T-cell (primary cell): ENCODE measurements at places on chromosomes 1 and 21.
A peak's percentile ranks its signal among the peaks of the same experiment; 100 is the strongest.

DNA sequence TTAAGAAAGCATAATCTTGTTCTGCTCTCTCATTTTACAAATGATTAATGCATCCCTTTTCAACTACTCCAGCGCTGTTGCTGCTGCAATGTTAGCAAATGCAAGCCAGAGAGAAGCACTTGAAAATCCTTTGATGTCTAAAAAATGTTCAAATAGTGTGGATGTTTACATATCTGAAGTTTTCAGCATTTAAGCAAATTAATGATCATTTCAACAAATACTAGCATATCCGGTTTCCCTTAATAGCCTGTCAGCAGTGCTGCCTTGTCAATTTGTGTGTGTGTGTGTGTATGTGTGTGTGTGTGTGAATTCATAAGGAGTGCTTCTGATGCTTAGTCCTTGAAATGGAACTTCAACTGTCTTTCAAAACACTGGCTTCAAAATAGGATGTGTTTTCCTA lies 48.1 kb upstream of the WNT2B start:
- no peaks in the 10 kb centered on the region for H3K36me3 ChIP-seq
- H3K27me3 ChIP-seq = no peaks in the 10 kb centered on the region
- no peaks in the 10 kb centered on the region for H3K4me1 ChIP-seq
- no peak for DNase-seq

DNA sequence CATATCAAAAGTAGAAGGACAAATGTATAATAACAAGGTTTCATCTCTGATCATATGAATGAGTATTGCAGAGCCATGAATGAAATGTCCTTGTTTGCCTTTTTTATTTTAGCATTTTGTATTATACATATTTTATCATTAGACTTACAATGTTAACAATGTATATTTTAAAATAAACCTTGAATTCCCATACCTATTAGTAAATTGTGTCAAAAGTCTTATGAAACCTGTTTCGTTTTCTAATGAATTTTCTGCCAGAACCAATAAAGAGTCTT lies 646 bp downstream of the DNAJB4 start:
- peaks cover 13% of the 10 kb centered on the region for H3K4me1 ChIP-seq
- no peak for DNase-seq
- H3K27ac ChIP-seq = peak overlapping the region; percentile 97
- peak overlapping the region; percentile 38 for H3K4me3 ChIP-seq

- no peak for DNase-seq
- H3K4me3 ChIP-seq = no peak overlapping the region
- no peaks in the 10 kb centered on the region for H3K36me3 ChIP-seq
Measured at GRCh38 chr1:56811331-56811730, 7.9 kb downstream of the FYB2 start.

- no peak overlapping the region for H3K27ac ChIP-seq
- no peaks in the 10 kb centered on the region for H3K27me3 ChIP-seq
- no peaks in the 10 kb centered on the region for H3K4me1 ChIP-seq
- no peaks in the 10 kb centered on the region for H3K36me3 ChIP-seq
- no peak overlapping the region for H3K4me3 ChIP-seq
Measured at GRCh38 chr21:13854638-13855037, 245.1 kb downstream of the POTED start.

DNA sequence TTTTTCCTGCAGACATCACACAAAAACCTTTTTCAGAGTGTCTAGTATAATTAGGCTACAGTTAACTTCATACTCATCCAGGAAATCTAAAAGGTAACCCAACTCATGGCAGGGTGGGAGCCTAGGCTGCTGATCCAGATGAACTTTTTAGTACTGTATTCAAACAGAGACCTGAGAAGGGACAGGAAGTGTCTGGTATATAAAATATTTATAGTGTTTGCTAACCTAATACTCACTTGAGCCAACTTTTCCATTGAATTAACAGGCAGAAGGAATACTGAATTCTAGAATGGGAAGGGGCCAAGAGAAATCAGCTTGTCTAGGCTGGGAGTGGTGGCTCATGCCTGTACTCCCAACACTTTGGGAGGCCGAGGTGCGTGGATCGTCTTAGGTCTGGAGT lies 22.2 kb upstream of the NKAIN1 start:
- DNase-seq = no peak
- no peaks in the 10 kb centered on the region for H3K27me3 ChIP-seq
- peaks cover 12% of the 10 kb centered on the region for H3K36me3 ChIP-seq
- H3K4me3 ChIP-seq = no peak overlapping the region

DNA sequence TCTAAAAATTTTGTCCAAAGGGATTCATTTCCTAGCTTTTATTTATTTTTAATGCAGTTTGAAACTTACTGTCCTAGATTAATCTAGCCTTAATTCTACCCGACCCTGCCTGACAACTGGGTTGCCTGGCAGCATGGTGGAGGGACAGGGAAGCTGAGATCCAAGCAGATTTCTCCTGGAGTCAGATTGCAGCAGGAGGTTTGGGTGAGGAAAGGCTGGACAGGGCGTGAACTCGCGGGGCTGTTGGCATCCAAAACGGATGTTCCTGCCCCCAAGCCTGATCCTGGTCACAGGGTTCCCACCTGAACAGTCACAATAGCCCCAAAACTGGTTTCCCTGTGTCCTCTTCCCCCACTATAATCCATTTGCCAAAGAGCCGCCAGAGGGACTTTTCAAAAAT lies 23.2 kb downstream of the TCEA3 start:
- no peaks in the 10 kb centered on the region for H3K27me3 ChIP-seq
- no peaks in the 10 kb centered on the region for H3K4me1 ChIP-seq
- DNase-seq = no peak

GRCh38 chr1:17011439-17012307 lies at the start of gene ATP13A2:
Gene ATP13A2 (minus strand): TSS chr1:17011928. CDS start chr1:17011738, 190 bp downstream.
- H3K36me3 ChIP-seq = peaks cover 1% of the 10 kb centered on the region
- H3K27ac ChIP-seq = no peak within 1 kb of the TSS
- H3K4me3 ChIP-seq = peak within 1 kb of the TSS; percentile 89

DNA sequence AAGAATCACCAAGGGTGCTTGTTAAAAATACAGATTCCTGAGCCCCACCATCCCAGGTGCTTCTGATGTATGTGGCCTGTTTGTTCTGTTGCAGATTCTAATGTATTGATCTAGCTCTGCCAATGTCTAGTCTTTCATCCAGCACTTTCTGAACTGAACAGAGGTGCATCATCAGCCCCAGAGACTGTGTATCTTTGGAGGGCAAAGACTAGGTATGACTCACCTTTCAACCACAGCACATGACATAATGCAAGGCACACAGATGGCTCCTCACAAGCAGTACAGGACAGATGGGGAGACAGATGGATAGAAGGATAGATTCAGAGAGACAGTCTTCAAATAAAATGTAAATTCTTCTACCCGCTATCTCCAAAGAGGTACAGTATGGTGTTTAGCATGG lies 32.3 kb downstream of the CD58 start:
- no peak overlapping the region for H3K4me3 ChIP-seq
- DNase-seq = no peak
- no peak overlapping the region for H3K27ac ChIP-seq

DNA sequence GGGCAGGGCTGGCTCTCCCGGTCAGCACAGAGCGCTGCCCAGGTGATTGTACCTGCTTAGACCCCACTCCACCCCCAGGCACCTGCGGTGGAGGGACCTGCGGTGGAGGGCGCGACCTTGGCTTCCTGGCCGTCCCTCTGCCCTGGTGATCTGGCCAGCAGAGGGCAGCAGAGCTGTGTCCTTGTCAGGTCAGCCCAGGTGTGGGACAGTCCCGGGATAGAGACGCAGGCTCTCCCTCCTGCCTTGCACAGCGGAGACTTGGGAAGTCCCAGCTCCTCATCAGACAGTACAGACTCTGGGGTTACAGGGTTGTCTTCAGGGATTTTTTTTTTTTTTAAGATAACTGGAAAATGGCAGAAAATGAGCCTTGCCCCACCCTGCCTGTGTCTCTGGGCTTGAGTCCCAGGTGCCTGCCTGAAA lies 10.0 kb downstream of the SLX9 start:
- DNase-seq = peak; percentile 61
- no peak overlapping the region for H3K27ac ChIP-seq
- H3K4me1 ChIP-seq = peaks cover 18% of the 10 kb centered on the region
- no peaks in the 10 kb centered on the region for H3K27me3 ChIP-seq
- H3K4me3 ChIP-seq = no peak overlapping the region

DNA sequence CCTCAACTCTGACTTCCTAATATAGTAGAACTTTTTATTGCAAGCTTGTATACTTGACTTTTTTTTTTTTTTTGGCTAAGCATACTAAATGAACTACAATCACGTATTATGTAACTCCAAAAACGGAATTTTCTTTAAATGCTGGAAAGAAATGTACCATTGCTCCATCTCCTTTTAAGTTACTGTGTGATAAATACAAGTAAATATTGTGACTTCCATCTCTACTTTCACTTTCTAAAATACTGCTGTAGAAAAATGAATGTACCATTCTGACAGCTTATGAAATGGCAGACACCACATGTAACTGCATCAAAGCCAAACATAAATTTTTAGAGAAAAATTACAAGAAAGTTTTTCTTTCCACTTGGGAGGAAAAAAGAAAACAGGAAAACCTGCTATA lies 54.7 kb downstream of the ASH1L start:
- H3K4me3 ChIP-seq = no peak overlapping the region
- no peak overlapping the region for H3K27ac ChIP-seq
